ENCODE measurements at places on chromosomes 4 and X.

- no peak for DNase-seq
Measured at GRCh38 chr4:152454398-152455011, 81.4 kb downstream of the FBXW7 start.

DNA sequence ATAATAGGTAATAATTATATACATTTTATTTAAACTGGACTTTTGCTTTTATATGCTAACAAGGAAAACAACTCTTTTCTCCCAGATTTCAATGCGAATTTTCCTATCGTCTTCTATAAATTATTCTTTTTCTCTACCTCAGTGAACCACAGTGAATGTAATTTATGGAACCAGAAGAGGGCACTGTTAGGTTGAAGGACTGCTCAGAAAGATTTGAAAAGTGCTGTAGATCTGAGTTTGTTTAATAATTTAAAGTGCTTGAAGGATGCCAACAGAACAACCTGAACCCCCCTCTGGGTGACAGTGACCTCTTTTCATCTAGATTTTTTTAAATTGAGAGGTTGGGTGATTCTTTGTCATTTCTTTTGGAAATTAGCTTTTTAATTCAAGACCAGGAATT is 54.9 kb downstream of the PHOX2B start:
- DNase-seq, result no peak

DNA sequence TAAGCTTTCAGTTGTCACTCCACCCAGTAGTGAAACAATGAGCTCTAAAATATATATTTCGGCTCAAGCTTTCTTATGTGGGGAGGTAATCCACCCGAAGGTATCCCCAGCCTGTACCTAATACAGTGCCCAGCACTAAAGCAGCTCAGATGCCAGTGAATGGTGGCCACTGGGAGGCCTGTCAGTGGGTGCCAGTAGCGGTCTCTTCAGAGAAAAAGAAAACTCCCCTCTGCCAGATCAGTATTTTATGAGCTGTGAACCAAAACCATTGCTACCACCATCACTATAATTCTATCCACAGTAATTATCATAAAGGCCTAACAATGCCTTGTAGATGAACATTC is 835 bp upstream of the NFKB1 start:
- no peak for DNase-seq

DNA sequence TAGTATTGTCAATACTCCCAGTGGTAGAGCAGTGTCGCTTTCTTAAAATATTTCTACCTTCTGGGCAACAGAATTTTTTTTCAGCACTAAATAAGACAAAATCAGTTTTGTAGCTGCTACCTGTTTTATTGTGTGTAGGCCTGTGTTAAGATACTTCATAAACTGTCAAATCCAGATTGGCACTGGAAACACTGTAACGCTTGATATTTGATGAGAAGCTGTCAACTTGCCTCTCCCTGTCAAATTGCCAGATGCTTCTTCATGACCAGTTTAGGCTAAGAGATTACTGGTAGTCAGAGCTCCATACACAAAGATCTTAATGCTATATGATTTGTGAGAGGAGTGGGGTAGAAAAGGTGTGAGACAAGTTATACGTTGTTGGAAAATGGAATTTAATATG is 17.3 kb downstream of the TRAM1L1 start:
- no peak for DNase-seq

- DNase-seq, result no peak
Measured at GRCh38 chr4:142267101-142267500, 579.0 kb downstream of the INPP4B start.

- DNase-seq, result no peak
Measured at GRCh38 chr4:150207871-150208270, 129.6 kb downstream of the DCLK2 start.

DNA sequence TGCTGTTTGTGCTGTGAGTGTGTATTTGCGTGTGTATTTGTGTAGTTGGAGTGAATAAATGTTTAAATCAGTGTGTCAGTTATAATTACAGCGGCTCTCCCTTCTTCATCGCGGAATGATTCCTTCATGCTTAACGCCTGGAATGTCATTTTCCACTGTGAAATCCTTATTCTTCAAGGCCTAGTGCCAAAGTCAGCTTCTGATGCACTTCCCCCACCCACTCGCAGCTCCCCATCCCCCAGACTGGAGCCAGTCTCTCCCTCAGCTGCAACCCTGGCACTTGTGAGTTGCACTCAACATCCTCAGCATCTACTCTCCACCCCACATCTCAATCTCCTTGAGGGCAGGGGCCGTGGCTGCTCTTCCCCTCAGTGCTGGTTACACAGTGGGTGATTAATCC is 583.0 kb downstream of the BCOR start:
- no peak for DNase-seq

GRCh38 chr4:87970121-87970520 is 5.4 kb upstream of the SPP1 start:
- DNase-seq, result no peak

DNA sequence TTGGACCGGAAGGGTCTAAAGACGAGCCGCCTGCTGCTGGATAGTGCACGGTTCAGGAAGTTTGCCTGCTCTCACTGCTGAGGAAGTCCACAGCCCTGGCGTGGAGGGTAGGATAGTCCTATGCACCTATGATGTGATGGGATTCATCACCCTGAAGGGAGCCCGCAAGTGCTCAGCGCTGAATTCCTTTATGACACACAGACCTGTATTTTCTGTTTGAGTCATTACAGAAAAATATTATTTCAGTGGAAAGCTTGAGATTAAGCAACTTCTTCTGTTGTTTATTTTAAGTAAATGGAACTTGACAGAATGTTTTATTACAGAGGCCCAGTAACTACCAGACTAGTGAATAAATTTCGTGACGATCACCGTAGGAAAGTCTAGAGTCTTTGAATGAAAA is 123.2 kb downstream of the TRIML1 start:
- DNase-seq, result no peak

DNA sequence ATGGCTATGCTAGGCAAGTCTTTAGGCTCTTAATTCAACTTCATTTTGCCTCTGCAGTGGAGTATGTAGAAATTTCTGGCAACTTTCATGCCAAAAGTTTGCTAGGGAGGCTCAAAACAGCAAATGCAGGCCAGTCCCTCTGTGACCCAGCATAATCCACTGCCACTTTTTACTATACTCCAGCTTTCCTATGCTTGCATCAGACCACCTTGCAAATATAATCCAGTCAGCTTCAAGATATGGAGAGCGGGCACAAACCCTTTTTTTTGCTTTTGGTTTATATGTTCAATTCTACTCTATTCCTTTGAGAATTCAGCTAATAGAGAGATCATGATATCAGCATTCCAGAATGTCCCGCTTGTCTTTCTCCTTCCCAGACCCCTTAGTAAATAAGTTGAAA is 192.0 kb upstream of the PABPC4L start:
- DNase-seq, result no peak

- no peak for DNase-seq
Measured at GRCh38 chrX:100635989-100636320, 651 bp downstream of the TSPAN6 start.

GRCh38 chr4:55951191-55951922 is 2.6 kb downstream of the CEP135 start:
- no peak for DNase-seq

DNA sequence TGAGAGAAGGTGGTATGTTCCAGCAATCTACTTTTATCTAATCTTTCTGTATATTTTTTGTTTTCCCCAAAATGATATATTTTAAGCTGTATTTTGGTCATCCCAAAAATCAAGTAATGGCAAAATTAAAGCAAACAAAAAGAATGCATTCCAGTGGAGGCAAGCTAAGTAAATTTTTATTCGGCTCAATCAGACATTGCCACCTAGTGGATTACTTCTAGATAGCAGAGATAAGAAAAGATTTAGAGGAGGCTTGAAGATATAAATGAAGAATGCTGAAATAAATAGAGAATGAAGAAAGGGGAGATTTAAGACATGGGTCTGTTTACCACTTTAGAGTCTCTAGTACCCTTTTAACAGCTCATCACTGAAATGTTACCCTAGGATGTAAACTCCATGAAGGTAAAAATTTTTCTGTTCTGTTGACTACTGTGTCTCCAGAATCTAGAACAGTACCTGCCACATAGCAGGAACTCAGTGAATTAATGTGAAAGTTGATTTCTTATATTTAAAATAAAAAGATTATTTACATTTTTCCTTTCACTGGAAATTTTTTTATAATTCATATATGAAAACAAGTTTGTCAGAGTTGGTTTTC is 110.9 kb upstream of the ANK2 start:
- DNase-seq, result no peak

- peak; percentile 35 for DNase-seq
Measured at GRCh38 chr4:54225598-54226403, 3.3 kb upstream of the PDGFRA start.

DNA sequence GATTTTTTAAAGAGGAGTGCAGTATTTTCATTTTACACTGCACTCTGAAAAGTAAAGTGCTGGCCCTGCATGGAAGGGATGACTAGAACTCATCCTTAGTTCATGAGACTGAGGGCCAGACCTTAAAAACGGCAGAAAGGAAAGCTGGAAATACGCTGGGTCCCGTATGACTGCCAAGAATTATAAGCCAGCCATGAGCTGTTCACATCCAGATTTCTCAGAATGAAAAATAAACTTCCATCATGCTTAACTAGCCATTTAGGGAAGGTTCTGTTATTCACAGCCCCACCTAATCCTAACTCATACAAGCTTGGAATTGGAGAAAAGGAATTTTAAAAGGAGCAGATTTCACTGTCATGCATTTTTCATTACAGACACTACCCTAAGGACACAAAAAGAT is 894.4 kb downstream of the FAT4 start:
- no peak for DNase-seq

- no peak for DNase-seq
Measured at GRCh38 chr4:35614120-35614519, 630.2 kb downstream of the ARAP2 start.

GRCh38 chrX:123736333-123736921 is 3.6 kb upstream of the THOC2 start:
- no peak for DNase-seq

DNA sequence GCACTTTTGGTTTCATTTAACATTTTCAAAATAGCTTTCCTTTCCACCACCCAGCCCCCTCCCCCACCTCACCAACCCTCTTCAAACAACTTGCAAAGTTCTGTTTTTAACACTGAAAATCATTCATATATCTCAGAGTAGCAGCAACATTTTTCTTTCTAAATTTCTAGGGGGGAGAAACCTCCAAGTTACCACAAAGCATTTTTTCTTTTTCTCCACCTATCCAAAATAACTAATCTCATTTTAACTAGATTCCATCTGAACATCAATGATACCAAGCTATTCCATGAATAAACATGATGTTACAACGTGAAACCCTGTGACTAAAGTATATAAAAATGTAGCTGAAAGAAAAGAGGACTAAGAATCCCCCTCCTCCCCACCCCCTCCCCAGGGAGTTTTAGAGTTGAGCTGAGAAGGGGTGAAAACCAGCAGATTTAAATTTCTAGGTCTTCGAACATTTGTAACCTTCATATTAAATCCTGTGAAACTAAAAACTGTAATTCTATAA is 5.2 kb downstream of the LDB2 start:
- DNase-seq, result no peak

- DNase-seq, result no peak
Measured at GRCh38 chr4:152613841-152614721, 65.7 kb downstream of the TMEM154 start.

DNA sequence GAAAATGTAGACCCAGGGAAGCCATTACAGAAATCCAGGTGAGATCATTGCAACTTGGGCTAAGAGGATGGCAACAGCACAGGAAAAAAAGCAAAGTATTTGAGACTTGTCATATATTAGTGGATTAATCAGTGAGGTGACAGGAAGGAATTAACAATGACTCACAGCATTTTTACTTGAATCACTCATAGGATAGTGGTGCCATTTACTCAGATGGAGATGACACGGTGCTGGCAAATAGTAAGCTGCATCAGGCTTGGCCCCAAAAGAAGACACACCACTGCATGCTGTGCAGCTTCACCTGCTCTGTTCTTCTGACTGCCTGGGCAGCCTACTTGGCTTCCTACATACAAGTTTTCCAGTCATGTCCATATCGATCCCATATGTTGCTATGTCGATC is 144.8 kb downstream of the FRYL start:
- DNase-seq, result no peak

DNA sequence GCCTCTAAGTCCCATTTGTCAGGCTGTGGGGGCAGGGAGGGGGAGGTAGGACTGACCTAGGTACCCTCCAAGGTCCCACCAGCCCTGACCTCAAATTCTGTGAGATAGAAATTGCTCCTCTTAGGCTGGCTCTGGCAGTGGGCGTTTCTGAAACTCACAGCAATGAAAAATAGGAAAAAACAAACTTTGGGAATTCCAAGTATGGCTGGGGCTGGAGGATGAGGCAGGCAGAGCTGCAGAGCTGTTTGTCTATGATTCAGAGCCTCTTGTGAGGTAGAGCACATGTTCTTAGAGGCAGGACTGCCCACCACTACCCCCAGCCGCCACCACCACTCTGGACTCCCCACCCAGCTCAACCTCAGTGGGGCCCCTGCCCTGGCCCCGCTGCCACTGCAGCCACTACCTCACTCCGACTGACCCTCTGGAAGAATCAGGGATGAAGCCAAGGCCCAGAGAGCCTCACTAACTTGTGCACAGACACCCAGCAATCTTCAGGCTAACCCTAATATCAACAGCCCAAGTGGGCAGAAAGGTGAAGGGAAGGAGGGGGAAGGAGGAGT is 98.2 kb downstream of the PJA1 start:
- DNase-seq, result no peak

GRCh38 chr4:100525686-100526085 is 7.9 kb upstream of the EMCN start:
- no peak for DNase-seq
